Activated T-cell treated with anti-CD3 and anti-CD28 coated beads, Interleukin-2, amount 50 U/mL, for 24 hours (primary cell): ENCODE measurements at places on chromosomes 1 and 21.

GRCh38 chr1:245538671-245539070 lies 383.9 kb downstream of the KIF26B start:
- DNase-seq: no peak

GRCh38 chr1:33060579-33061083 lies 20.3 kb upstream of the AZIN2 start:
- DNase-seq: no peak

- no peak for DNase-seq
Measured at GRCh38 chr1:201427963-201428362, 6.4 kb upstream of the TNNI1 start.

GRCh38 chr1:98217601-98218000 lies 296.8 kb upstream of the DPYD start:
- DNase-seq: no peak

GRCh38 chr21:15301014-15301413 lies 236.2 kb upstream of the NRIP1 start:
- DNase-seq: no peak

GRCh38 chr21:33539616-33540015 lies 2.3 kb downstream of the GART start:
- DNase-seq: no peak

DNA sequence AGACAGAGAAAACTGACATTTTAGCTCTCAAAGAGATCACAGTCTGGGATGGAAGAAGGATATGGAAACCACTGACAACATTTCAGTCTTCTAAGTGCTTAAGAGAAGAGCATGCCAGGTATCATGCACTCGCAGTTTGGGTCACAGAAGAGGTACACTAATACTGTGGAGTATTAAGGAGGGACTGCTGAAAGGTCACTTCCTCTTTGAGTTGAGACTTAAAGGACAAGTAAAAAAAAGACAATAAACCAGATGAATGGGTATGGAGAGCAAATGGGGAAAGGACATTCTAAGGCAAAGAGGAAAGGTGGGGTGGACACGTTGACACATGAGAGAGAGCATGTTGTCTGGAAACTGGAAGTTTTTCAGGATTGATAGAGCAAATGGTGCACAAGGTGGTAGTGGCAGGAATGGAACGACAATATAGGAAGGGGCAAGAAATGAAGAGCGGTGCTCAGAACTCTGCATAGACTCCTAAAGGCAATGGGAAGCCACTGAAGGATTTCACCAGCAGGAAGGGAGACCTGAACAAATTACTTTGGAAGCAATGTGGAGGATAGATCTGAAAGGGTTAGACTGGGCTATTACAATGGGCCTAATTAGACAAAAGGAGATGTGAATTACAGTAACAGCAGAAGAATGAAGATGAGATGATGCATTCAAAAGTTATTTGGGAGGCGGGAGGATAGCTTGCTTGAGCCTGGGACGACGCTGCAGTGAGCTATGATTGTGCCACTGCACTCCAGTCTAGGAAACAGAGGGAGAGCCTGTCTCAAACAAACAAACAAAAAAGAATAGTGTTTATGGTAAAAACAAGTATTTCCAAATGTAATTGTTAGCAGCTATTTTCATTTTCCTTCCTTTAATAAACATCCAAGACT lies 11.1 kb downstream of the DIPK1A start:
- DNase-seq: no peak

DNA sequence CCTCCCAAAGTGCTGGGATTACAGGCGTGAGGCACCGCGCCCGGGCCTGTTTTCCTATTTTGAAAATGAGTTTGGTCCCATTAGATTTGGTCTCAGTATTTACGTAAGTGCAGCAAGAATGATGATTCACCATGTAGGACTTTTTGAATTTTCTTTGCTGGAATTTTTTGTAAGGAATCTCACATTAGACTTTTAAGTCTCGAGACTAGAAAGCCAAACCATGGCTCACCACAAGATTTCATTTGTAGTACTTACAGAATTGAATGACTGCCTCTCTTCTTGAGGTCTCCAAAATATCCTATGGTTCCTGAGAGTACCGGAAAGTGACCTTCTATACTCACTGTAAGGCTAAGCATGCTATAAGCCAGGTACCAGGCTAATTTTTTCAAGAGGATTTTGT lies 325 bp downstream of the OR14A2 start:
- no peak for DNase-seq

GRCh38 chr21:20404915-20405314 lies 593.3 kb upstream of the NCAM2 start:
- DNase-seq: no peak

- DNase-seq: no peak
Measured at GRCh38 chr1:32334274-32334861, 1.7 kb downstream of the MARCKSL1 start.

GRCh38 chr1:30452170-30452569 lies 271.2 kb downstream of the MATN1 start:
- no peak for DNase-seq
